ENCODE measurements at places on chromosomes 6 and 20.

GRCh38 chr6:2436410-2437154 lies 191.2 kb upstream of the GMDS start:
- DNase-seq = no peak

DNA sequence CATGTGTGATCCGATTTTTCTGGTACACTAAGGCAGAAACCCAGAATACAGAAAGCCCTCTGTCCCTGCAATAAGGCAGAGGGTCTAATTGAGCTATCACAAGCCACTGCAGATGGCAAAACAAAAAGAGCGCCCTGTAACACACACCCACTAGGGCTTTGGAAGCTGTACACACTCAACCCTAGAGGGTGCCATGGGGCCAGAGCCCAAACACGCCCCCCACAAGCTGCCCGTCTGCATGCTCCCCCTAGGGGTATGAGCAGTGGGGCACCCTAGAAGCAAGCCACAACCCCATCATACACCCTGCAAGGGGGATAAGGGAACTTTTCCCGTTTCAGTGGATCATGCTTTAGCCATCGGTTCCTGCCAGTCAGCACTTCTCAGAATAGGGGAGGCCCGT lies 62.2 kb upstream of the PDE10A start:
- DNase-seq = no peak

DNA sequence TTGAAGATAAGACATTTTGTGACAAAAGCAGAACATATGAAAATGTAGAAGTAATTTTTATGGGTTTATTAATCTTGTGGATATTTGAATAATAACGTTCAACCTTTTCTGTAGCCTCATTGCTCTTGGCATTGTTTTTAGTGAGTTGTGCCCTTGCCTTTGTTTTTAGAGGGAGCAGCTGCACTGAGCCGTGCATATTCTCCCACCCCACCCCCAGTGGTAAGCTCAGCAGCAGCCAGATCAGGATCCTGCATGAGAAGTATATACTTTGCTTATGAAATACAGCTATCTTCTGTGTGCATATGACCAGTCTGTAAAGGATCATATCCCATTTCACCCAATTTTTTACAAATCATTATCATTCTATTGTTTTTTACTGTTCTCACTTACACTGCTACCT lies 184.2 kb downstream of the COL9A1 start:
- DNase-seq = no peak

- DNase-seq = no peak
These were observed 154.2 kb upstream of the MLN start for GRCh38 chr6:33957892-33958525.

DNA sequence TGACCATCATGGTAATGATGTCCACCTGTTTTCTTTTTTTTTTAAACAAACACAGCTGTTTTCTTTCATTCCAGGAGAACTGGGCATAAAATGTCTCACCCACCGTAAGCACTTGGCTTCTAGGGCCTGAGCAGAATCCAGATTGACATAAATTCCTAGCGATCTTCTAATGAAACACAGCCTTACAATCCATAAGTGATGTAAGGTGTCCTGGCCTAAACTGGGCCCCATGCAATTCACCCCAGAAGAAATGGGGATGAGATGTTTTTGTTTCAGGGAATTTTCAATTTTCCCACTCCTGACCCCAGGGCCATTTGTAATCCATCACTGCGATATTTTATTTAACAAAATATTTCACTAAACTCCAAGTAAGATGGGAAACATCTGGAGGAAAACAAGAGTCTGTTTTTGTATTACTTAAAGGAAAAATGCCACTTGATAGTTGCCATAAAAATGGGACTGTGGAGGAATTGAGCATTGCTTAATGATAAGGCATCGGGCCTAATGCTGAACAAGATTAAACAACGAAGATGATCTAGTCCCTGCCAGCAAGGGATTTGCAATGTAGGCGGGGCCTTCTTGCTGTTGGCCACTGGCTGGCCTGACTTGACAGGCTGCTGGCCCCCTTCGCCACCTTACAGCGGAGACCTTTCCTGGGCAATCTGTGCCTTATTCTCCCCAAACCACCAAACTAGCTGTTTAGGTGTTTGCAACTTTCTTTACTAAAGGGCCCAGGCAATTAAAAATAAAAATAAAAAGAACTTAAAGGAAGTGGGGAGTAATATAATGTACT lies 183.7 kb downstream of the CD109 start:
- DNase-seq = no peak

GRCh38 chr20:8798505-8798904 lies 270.4 kb upstream of the PLCB4 start:
- no peak for DNase-seq

DNA sequence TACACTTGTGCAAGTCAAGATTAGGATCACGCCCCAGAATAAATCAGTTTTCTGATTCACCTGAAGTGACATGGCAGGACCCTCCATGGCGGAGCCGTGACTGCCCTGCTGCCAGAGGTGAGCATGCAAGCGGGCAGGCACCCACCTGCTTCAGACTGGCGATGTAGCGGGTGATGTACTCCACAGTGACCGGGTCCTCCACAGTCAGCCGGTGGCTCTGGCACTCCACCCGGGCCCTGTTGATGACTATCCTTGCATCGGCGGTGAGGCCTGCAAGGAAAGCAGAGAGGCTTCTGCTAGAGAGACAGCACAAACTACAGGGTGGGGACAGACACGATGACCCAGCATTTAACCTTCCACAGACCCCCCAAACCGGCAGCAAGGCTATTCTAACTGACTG lies 3.6 kb downstream of the PSMA7 start:
- DNase-seq = no peak

- no peak for DNase-seq
These were observed 13.0 kb downstream of the SLC35F1 start for GRCh38 chr6:117919775-117920729.

DNA sequence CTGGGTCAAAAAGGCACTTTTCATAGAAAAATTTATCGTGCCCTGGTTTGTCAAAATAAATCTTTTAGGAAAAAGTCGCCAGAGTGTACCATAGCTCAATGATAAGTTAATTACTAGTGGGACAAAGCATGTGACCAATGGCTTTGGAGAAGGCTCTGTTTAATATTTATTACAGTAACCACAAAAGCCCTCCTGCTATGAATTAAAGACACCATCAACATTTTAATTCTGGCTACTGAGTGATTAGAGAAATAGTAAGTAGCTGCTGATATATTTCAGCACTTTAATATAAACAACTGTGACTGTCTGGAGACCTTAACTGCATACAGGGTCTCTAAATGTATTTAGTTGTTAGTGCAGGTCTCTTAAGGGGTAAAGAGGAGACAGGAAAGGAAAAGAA lies 38.3 kb downstream of the KIF13A start:
- DNase-seq = no peak

GRCh38 chr6:84675651-84676050 lies 88.7 kb downstream of the TBX18 start:
- DNase-seq = no peak

- DNase-seq = no peak
These were observed 35.5 kb downstream of the CARMIL1 start for GRCh38 chr6:25314509-25315175.

DNA sequence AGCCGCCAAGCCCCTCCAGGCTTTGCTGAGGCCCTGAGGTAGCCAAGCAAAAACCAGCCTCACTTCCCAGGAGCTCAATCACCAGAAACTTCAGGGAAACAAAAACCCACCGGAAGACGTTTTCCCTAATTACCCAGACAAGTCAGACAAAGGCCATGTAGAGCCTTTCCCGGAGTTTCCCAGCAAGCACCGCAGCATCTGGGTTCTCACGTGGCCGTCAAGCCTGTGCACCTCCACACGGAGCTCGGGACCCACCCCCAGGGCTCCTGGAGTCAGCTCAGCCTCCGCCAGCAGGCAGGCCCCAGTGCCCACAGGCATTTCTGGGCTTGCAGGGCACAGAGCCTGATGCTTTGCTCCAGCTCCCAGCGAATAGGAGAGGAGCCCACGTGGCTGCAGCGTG lies 10.1 kb upstream of the MRGBP start:
- no peak for DNase-seq

- DNase-seq = no peak
These were observed 608.0 kb downstream of the BCKDHB start for GRCh38 chr6:80714513-80714912.

GRCh38 chr20:8573686-8574085 lies 441.6 kb downstream of the PLCB1 start:
- no peak for DNase-seq

DNA sequence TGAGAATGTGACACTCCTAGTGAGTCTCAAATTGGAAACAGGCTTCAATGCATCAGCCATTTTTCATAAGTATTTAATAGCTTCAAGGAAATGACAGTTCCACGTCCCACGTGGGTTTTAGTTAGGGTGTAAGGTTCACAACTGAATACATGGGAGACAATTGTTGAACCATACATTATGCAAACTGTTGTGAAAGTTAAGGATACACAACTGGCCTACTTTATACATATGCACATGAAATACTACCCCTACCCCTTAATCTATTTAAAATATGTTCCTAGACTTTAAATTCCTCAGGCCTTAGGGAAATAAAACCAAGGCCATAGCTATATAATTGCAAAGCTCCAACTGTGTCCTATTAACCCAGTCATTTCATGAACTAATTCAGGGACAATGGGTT lies 436.1 kb downstream of the BTBD3 start:
- DNase-seq = no peak

DNA sequence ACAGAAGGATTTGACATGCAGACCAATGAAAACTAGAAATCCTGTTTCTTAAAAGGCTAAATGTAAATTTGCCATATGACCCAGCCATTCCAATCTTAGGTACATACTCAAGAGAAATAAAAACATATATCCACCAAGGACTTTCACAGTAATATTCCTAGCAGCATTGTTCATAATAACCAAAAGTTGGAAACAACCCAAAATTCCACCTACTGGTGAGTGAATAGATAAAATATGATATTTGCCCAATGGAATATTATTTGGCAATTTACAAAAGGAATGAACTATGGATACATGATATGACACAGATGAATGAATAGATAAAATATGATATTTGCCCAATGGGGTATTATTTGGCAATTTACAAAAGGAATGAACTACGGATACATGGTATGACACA lies 22.7 kb downstream of the MTCL3 start:
- no peak for DNase-seq

DNA sequence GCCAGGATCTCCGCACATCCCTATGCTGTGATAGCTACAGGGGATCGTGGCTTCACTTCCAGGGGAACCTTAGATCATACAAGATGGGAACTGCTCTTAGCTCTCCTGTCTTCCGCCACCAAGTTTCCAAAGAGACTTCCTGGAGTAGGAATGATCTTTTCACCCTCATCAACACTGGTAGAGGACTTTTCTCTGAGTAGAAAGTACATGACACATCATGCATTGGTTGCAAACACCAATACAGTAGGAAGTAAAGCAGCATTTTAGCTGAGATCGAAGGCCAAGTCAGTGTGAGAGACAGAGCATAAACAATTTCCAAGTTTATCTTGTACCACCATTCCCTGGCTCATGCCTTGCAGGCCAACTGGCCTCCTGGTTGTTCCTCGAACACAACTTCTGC lies 113.1 kb upstream of the NEDD9 start:
- no peak for DNase-seq

- DNase-seq = no peak
These were observed 228.6 kb downstream of the GMPR start for GRCh38 chr6:16466800-16467553.

- no peak for DNase-seq
These were observed 9.6 kb upstream of the PKIG start for GRCh38 chr20:44572551-44573500.

DNA sequence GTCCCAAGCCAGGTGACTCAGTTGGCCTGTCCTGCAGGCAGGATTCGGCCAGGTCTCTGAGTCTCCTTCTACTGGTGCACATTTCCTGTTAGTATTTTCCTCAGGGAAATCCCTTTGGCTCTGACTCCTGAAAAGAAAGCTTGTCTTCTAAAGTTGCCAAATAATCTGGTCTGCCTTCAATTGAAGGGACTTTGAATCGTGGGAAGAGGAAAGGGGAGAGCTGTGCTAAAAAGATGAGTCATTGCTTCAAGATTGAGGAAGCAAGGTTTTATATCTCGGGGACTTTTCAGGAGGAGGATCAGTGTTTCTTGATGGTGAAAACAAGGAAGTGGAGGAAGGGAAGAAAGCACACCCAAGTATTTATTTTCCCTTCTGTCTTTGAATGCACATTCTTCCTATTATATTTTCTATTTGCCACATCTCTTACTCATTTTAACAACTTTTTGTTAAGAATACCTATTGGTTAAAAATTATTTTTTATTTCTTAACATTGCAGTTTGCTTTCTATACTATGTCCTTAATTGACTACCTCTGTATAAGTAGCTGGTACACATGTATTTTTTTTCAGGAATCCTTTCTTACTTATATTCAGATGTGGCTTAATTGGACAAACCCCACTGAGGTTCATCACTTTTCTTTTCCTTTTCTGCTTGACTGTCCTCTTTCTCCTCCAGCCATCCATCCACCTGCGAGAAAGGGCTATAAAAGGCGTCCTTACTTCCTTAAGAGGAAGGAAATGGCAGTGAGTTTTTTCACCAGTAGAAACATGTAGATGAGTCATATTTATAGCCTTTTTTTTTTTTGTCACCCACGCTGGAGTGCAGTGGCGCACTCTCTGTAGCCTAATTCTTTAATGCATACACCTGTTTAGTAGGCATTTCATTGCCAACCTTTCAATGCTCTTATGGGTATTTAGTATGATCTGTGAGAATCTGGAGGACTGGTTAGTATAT lies 15.0 kb upstream of the IFNGR1 start:
- no peak for DNase-seq

DNA sequence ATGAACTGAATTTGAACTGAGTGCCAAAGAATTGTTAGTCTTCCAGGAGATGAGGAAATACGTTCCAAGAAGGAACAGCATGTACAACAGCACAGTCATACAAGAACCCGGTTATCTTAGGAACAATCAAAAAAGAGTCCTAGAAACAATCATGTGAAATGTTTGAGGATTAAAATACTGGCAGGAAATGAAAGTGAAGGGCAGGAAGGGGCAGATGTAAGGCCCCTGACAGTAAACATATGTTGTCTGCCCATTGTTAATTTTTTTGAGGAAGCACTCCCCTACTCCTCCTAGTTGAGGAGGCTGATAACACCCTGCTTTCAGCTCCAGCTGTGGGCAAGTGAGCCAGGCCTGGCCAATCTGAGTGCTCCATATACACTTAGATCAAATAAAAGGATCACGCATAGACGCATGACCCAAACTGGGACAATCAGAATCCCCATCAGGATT lies 220.9 kb downstream of the HACE1 start:
- DNase-seq = no peak

- no peak for DNase-seq
These were observed 16.1 kb upstream of the SERINC3 start for GRCh38 chr20:44537993-44538392.

GRCh38 chr20:59134182-59134581 lies 29.4 kb upstream of the ZNF831 start:
- DNase-seq = no peak

- no peak for DNase-seq
These were observed 291.8 kb downstream of the BMP7 start for GRCh38 chr20:56974499-56975250.

- DNase-seq = no peak
These were observed 24.1 kb downstream of the IL17A start for GRCh38 chr6:52210227-52210626.

DNA sequence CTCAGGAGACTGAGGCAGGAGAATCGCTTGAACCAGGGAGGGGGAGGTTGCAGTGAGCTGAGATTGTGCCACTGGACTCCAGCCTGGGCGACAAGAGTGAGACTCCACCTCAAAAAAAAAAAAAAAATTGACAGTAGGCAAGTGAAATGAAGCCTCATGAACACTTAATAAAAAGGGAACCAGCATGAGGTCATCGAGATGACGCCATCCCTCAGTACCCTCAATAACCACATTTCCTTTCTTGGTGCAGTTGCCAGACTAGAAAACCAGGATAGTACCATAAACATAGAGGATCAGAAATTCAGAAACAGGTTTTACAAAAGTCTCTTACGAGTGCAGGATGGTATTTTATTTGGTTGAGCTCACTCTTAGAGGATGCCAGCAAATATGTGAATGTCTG lies 584.1 kb downstream of the MAFB start:
- no peak for DNase-seq
